CD8-positive, alpha-beta memory T cell (primary cell): ENCODE measurements at places on chromosomes 11 and 22. TPM values are rescaled to one million over a fixed set of nuclear protein-coding genes. Genes with fewer than 3 reads are reported as not detected.

CBX7 gene
- total RNA-seq, result 26.1 TPM

OR2AT4 gene
- not detected for total RNA-seq

OR51E2 gene
- total RNA-seq, result not detected

FOLR1 gene
- not detected for total RNA-seq

- no peaks in the 10 kb centered on the region for H3K36me3 ChIP-seq
- H3K27me3 ChIP-seq, result no peaks in the 10 kb centered on the region
These were observed 147.4 kb downstream of the BLID start for GRCh38 chr11:121968638-121969037.

GRCh38 chr11:59918987-59919589, 19.1 kb upstream of the OOSP1 start:
- peaks cover 3% of the 10 kb centered on the region for H3K27me3 ChIP-seq
- no peak overlapping the region for H3K27ac ChIP-seq
- DNase-seq, result no peak
- no peaks in the 10 kb centered on the region for H3K36me3 ChIP-seq
- no peak overlapping the region for H3K4me3 ChIP-seq

- peak overlapping the region; percentile 76 for H3K27ac ChIP-seq
- DNase-seq, result no peak
- peaks cover 43% of the 10 kb centered on the region for H3K4me1 ChIP-seq
- peak overlapping the region; percentile 72 for H3K4me3 ChIP-seq
- H3K36me3 ChIP-seq, result no peaks in the 10 kb centered on the region
- H3K27me3 ChIP-seq, result no peaks in the 10 kb centered on the region
These were observed 1.2 kb upstream of the ARRB1 start for GRCh38 chr11:75352588-75353206.
